Esophagus squamous epithelium (tissue), 5 donors: ENCODE measurements at places on chromosomes 3 and 15.

DNA sequence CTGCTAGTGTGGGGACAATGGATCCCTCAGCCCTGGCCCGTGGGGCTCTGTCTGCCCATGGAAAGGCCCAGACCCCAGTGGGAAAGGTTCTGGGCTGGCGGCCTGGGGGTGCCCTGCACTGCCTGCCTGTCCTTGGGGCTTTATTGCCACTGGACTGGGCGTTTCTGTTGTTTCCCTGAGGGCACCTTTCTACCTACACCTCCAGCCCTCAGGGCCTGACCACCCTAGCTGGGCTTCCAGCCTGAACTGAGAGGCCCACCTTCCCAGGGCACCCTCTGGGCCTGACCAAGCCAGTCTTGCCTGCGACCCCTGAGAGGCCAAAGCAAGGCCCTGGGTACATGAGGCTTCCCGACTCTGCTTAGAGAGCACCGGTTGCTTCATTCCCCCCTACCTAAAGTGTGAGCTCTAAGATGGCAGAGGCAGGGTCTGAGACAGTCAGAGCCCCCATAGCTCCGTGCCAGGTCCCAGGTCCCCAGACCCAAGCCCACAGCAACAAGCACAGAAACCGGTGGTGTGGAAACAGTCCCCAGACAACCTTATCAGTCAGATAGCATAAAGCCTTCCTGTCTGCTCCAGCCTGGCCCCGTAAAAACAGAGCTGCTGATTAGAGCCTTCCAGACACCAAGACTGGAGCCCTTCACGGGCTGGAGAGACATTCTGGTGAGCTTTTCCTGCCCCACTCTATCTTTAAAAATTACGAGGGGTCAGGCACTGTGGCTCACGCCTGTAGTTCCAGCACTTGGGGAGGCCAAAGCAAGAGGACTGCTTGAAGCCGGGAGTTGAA, 102.8 kb downstream of the CHSY1 start:
- DNase-seq, result no peak

- DNase-seq, result no peak
These were observed 3.9 kb upstream of the ACTL6A start for GRCh38 chr3:179558742-179559364.

DNA sequence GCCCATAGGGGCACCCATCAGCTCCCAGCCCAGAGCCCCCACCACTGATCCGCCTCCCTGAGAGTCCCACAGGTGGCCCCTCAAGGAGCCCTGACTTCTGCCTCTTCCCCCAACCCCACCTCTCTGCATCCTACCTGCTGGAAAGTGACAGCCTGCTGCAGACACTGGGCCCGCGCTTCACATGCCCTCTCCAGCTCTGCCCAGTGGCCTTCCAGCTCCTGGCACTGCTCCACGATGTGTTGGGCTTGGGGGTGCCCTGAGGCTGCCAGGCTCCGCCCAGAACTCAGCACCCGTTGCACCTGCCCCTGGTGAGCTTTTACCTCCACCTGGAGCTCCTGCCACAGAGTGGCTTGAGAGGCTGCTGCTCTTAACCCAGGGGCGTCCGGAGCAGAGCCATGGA, 20.1 kb downstream of the SPTBN5 start:
- no peak for DNase-seq

GRCh38 chr3:61778095-61778494, 216.7 kb downstream of the PTPRG start:
- DNase-seq, result no peak

DNA sequence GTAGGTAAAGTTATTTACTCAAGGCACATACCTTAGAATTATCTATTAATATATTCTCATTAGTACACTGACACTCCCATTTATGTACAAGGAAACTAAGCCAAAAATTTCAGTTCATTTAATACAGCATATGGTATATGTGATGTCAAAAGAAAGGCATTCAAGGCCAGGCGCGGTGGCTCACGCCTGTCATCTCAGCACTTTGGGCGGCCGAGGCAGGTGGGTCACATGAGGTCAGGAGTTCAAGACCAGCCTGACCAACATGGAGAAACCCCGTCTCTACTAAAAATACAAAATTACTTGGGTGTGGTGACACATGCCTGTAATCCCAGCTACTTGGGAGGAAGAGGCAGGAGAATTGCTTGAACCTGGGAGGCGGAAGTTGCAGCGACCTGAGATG, 435.2 kb downstream of the GBE1 start:
- DNase-seq, result no peak

DNA sequence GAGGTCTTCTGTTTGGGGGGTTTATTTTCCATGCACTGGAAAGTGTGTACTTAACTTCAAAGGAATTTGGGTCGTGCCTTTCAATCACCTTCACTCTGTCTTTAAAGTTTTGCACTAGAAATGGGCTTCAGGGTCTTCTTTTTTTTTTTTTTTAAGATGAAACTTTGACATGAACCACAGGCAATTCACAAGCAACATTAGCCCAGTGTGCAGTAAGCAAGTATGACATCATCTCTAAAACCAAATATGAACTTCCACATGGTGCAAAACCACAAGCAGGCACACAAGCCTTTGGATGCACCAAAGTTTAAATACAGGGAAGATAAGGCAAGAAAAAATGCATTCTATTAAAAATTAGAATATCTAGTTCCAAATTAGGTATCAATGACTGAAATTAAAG, 381.9 kb downstream of the ERC2 start:
- no peak for DNase-seq

DNA sequence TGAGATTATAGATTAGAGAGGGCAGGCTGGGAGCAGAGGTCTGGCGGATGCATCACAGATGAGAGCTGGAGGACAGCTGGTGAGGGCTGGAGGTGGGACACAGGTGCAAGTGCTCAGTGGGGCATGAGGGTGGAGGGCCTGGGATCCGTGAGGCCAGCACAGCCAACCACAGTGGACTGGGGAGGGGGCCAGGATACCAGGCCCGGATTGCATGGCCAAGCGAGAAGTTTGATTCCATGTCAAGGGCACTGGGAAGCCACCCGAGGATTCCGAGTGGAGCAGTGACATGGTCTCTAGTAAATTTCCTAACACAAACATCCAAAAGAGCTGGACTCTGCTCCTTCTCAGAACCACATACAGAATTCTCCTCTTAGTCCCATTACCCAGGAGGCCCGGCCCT, 44.0 kb upstream of the SLC41A3 start:
- no peak for DNase-seq

GRCh38 chr3:129665024-129665768, 58.7 kb upstream of the PLXND1 start:
- DNase-seq, result no peak

GRCh38 chr3:115478359-115478758, 145.0 kb upstream of the GAP43 start:
- no peak for DNase-seq

- no peak for DNase-seq
These were observed 47.1 kb downstream of the ITPR1 start for GRCh38 chr3:4540267-4540666.

- DNase-seq, result no peak
These were observed 129.0 kb downstream of the BBX start for GRCh38 chr3:107651782-107652181.

DNA sequence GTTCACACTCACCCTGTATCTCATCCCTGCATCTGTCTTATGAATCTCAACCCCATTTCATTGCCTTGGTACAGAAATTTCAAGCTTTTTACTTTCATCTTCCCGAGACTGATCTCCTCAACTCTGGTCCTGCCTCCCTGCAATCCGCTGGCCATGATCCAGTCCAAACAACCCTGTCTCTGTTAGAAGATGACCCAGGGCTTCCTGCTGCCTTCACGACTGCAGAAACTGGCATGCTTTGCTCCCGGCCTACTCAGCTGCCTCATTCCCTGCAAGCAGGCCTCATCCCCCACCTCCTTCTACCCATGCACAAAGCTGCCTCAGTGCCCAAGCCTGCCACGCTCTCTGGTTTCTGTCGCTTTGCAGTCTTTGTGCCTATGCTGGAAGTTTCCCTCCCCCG, 12.4 kb downstream of the HES1 start:
- no peak for DNase-seq

DNA sequence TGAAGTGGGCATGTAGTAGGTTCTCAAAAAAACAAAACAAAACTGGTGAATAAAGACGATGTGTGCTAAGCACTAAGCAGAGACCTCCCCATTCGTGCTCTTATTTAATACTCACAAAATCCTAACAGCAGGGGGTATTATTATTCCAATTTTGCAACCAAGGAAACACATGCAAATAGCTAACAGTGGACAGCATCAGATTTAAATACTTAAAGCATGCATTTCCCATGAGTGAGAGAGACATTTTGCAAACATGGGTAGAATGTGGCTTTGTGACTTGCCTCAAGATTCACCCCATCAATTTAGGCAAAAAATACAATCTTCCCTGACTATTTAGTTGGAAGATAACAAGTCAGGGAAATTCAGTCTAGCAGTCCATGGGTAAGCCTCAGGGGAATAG, 946.2 kb upstream of the CFAP20DC start:
- no peak for DNase-seq

DNA sequence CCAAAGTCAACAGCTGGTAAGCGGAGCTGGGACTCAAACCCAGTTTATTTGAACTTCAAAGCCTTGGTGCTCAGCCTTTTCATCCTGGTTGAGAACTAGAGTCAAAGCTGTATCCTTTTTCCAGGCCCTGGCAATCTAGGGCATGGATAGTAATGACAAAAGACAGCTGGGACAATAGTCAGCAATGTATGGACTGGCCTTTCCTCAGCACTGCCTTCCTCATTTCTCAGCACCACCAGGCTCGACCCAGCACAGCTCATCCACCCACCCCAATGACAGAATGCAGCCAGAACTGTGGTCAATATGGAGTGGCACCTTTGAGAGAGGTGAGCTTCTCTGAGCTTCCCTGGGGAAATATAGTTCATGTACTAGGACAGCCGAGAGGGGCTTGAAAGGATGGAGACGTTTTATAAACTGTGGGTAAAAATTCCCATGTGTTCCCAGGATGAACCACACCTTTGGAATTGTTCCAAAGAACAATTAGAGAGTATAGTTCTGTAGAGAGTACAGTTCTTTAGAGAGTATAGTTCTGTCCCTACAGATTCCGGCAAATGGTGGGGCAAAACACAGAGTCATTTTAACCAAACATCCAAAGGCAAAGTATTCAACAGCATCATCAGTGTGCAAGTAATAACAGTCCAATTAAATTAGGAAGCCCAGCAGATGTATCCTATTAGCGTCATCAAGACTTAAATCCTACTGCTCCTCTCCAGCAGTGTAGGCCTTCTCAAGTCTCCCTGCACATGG, 30.2 kb upstream of the IREB2 start:
- no peak for DNase-seq

GRCh38 chr3:69072928-69073327, 7.2 kb downstream of the UBA3 start:
- no peak for DNase-seq

- no peak for DNase-seq
These were observed 158.3 kb upstream of the CGNL1 start for GRCh38 chr15:57217778-57218598.

DNA sequence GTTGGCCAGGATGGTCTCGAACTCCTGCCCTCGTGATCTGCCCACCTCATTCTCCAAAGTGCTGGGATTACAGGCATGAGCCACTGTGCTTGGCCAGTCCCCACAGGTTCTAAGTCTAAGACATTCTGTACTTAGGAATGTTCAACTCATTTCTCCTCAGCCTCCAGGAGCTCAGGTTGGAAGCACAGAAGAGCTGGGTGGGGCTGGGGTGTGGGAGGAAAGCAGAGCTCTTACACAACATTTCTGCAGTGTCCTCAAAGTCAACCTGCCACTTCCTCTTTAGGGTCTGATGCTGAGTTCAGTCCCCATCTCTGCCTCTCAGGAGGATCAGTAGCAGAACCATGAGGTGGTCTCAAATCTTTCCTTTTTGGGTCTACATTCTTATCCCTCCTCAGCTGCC, 75.5 kb downstream of the MRPL46 start:
- no peak for DNase-seq

DNA sequence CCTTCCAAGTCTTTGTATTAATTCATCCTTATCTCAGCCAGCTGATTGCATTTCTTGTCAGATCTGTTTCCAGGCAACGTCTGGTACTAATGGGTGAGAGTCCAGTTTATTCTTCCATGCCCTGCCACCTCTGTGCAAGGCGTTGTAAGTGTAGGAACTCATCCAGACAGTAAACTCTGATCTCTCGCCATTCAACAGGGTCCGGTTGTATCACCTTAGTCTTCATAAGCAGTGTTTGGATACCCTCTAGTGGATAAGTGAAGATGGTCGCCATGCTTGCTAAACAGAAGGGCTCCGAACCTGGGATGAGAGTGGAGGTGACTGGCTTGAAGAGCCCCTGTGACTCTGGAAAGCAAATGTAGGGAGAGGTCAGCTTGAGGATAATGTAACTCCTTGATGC, 51.6 kb upstream of the CMTM7 start:
- DNase-seq, result no peak

DNA sequence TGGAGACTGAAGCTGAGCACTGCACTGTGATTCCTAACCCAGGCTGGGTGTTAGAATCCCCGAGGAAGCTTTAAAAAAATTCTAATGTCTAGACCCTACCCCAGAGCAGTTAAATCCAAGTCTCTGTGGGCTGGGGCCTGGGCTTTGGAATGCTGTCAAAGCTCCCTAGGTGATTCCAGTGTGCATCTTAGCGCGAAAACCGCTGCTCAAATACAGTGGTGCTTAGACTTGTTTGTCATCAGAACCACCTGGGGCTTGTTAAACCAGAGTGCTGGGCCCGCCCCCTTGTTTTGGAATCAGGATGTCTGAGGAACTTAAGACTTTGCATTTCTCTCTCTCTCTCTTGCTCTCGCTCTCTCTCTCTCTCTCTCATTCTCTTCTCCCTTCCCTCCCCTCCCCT, 20.7 kb downstream of the RHCG start:
- no peak for DNase-seq

DNA sequence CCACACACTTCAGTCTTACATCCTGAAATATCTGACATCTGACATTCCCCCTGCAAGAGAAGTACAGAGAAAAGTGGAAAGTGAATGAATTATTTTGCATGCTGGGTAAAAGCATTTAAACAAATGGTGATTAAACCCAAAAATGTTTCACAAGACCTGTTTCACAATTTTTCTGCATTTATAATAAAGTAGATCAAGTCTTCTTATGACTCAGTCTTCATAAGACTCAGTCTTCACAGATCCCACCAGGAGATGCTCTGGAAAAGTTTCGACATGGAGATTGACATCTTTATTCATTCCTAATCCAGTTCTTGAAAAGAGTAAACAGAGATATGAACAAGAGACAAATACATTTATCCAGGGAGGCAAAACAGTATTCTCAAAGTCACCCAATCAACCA, 13.2 kb upstream of the EDC3 start:
- no peak for DNase-seq

- no peak for DNase-seq
These were observed 60.6 kb upstream of the GOLGA8B start for GRCh38 chr15:34644061-34644460.

- no peak for DNase-seq
These were observed 641 bp downstream of the OPA1 start for GRCh38 chr3:193593668-193594030.
